BJ (cell line): ENCODE measurements at places on chromosomes 1 and 21. TPM values are rescaled to one million over a fixed set of nuclear protein-coding genes. Genes with fewer than 3 reads are reported as not detected.

The KIF21B gene
- 0.05 and 0.10 TPM in 2 replicates for polyA plus RNA-seq

The RBBP5 gene
- 6.4 and 10.8 TPM in 2 replicates for polyA plus RNA-seq

The RCSD1 gene
- polyA plus RNA-seq, result not detected in 2 replicates

The EIF3I gene
- 412 and 478 TPM in 2 replicates for polyA plus RNA-seq

The MGST3 gene
- 220 and 261 TPM in 2 replicates for polyA plus RNA-seq

The PEAR1 gene
- 25.0 and 50.4 TPM in 2 replicates for polyA plus RNA-seq

The CLIC6 gene
- polyA plus RNA-seq, result 0.02 and 0.04 TPM in 2 replicates

The ZNF593OS gene
- polyA plus RNA-seq, result not detected in 2 replicates

The SLC1A7 gene
- 0.20 and 0.63 TPM in 2 replicates for polyA plus RNA-seq

The S100A16 gene
- 490 and 699 TPM in 2 replicates for polyA plus RNA-seq

The SPRR2G gene
- not detected in 2 replicates for polyA plus RNA-seq

The CFHR3 gene
- polyA plus RNA-seq, result not detected in 2 replicates

The OTUD7B gene
- 9.3 and 10.1 TPM in 2 replicates for polyA plus RNA-seq

The PLD5 gene
- polyA plus RNA-seq, result not detected in 2 replicates

The MEX3A gene
- polyA plus RNA-seq, result 1.9 TPM in 2 replicates

The AUNIP gene
- 1.4 and 2.8 TPM in 2 replicates for polyA plus RNA-seq

The FAM78B gene
- 0.09 and 0.25 TPM in 2 replicates for polyA plus RNA-seq

The CHAF1B gene
- polyA plus RNA-seq, result 3.2 and 4.0 TPM in 2 replicates

The KPRP gene
- polyA plus RNA-seq, result not detected in 2 replicates

The MTF2 gene
- 11.6 and 13.2 TPM in 2 replicates for polyA plus RNA-seq

The SLC44A3 gene
- polyA plus RNA-seq, result 1.1 and 2.1 TPM in 2 replicates

The TSTD1 gene
- 0.22 and 0.26 TPM in 2 replicates for polyA plus RNA-seq

The TCEANC2 gene
- polyA plus RNA-seq, result 3.7 and 4.1 TPM in 2 replicates

The TXNIP gene
- polyA plus RNA-seq, result 212 and 258 TPM in 2 replicates

The KMO gene
- not detected in 2 replicates for polyA plus RNA-seq

The KIAA0319L gene
- polyA plus RNA-seq, result 33.4 and 36.3 TPM in 2 replicates

The CYYR1 gene
- not detected in 2 replicates for polyA plus RNA-seq

The DESI2 gene
- polyA plus RNA-seq, result 31.1 and 44.7 TPM in 2 replicates

The MAP1LC3C gene
- 0.10 and 0.23 TPM in 2 replicates for polyA plus RNA-seq

The CYP4Z1 gene
- polyA plus RNA-seq, result not detected in 2 replicates

The ILDR2 gene
- polyA plus RNA-seq, result 0.01 TPM in 1 of 2 replicates, not detected in the other

The CNR2 gene
- not detected in 2 replicates for polyA plus RNA-seq

The PATJ gene
- 3.0 and 5.2 TPM in 2 replicates for polyA plus RNA-seq

The PLXNA2 gene
- polyA plus RNA-seq, result 1.9 and 2.7 TPM in 2 replicates

The KIAA1614 gene
- 5.2 and 7.3 TPM in 2 replicates for polyA plus RNA-seq

The CRP gene
- polyA plus RNA-seq, result not detected in 2 replicates

The CALML6 gene
- polyA plus RNA-seq, result 0.31 and 0.45 TPM in 2 replicates

The RASSF5 gene
- polyA plus RNA-seq, result 1.2 and 2.1 TPM in 2 replicates

The CAPZB gene
- polyA plus RNA-seq, result 276 and 285 TPM in 2 replicates

The NBPF4 gene
- polyA plus RNA-seq, result not detected in 2 replicates

The MROH7 gene
- 0.05 and 0.10 TPM in 2 replicates for polyA plus RNA-seq

The EFNA1 gene
- polyA plus RNA-seq, result 1.1 and 1.6 TPM in 2 replicates

The HSD3B2 gene
- polyA plus RNA-seq, result not detected in 2 replicates

The ICOSLG gene
- 0.27 and 1.3 TPM in 2 replicates for polyA plus RNA-seq

The LRRC8B gene
- 0.20 and 0.22 TPM in 2 replicates for polyA plus RNA-seq
